Glutamatergic neuron (in vitro differentiated cells): ENCODE measurements at places on chromosomes 2 and 18.

DNA sequence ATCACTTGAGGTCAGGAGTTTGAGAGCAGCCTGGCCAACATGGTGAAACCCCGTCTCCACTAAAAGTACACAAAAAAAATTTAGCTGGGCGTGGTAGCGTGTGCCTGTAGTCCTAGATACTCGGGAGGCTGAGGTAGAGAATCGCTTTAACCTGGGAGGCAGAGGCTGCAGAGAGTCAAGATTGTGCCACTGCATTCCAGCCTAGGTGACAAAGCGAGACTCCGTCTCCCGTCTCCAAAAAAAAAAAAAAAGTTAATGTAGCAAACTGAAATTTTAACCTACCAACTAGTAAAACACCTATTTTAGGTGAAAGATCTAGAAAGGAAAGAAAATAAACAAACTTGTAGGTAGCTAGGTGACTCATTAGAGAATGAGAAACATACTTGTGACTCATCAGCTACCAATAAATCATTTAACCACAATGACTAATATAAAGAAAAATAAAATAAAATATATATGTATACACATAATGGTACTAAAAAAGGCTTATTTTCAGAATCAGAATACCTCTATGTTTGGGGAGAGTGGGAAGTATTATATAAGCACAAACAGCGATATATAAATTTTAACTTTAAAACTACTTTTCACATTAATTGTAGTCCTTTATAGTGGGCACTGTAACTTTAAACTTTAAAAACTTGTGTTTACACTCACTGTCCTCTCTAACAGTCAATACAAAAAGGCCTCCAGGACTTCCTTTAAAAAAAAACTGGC is 36.6 kb downstream of the DARS1 start:
- no peak for DNase-seq

DNA sequence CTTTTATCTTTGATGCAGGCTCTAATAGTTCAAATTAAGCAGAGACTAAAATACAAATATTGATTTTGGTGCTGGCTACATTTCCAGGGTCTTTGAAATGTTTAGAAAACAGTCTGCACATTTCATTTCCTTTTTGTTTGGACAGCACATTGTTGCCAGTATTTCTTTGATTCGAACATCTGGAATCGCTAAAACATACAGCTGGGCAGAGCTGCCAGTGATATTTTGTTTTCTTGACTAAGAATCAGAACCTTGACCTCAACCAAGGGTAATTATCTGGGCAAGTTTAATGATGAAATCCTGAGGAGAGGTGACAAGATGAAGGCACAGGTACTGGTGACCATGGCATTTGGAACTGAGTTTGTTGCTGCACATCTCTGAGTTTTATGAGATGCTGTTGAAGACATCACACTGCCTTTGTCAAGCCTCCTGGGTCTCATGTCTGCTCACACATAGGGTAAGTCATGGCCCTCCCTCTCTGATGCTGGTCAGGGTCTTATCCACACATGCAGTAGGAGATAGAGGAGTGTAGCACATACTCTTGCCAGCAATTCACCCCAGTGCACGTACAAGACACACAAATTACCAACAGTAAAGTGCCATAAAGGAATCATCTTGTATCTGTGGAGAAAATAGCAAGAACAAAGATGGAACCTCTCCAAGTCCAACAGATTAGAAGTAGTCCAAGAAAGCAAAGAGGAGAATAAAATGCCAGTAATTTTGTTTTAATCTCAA is 391.9 kb downstream of the RND3 start:
- DNase-seq: no peak

GRCh38 chr18:1848716-1849115 is 722.6 kb downstream of the METTL4 start:
- no peak for DNase-seq

DNA sequence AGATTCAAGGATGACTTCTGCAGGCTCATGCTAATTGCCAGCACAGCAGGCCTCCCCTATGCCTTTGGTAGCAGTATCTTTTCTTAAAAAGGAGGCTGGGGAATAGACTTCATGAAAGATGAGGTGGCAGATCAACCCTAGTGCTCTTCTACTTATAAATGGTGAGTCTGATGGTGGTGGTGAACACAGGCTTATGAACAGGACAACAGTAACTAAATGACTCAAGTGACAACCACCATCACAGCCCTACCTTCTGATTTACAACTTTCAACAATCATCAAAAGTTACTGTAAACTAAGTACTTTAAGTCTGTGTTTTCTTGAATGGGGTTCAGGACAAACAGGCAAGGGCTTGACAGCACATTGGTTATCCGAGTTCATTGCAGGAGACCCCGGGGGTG is 39.3 kb downstream of the PAIP2B start:
- DNase-seq: no peak

GRCh38 chr2:64963719-64964118 is 25.5 kb upstream of the SLC1A4 start:
- no peak for DNase-seq

GRCh38 chr2:21333684-21334083 is 209.9 kb downstream of the TDRD15 start:
- no peak for DNase-seq

DNA sequence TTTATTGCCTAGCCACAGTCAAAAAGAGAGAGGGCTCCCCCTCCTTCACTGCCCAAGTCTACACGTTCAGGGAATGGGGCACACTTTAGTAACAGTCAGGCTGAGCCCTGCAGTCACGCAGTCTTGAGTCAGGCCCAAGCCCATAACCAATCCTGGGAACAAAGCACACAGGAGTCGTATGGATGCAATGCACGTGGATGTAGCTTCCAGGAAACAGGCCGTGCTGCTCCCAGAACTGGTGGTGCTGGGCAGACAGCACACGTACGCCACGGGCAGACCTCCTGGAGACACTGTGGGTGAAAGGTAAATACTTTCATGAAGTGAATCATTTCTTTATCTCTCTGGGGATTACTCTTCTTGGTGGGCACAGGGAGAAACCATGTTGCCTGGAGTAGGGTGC is 30.0 kb upstream of the MBP start:
- DNase-seq: no peak

GRCh38 chr18:50642439-50642838 is 82.6 kb downstream of the MAPK4 start:
- DNase-seq: no peak

GRCh38 chr18:44915213-44915612 is 234.5 kb downstream of the SETBP1 start:
- no peak for DNase-seq

DNA sequence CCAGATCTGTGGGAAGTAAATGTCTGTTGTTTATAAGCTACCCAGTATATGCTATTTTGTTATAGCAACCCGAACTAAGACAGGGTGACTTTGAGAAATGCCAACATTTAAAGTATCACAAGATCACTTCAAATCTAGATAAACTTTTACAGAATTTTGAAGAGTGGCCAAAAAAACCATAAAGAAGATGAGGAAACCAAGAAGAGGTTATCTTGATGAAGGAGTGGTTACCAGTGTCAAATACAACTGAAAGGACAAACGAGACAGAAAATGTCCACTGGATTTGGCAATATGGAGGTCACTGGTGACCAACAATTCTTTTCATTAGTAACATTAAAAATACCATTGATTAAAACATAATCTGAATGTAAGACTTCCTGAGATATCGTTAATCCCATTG is 235.7 kb downstream of the DYM start:
- no peak for DNase-seq

GRCh38 chr18:56423626-56424025 is 214.8 kb downstream of the TXNL1 start:
- no peak for DNase-seq

GRCh38 chr2:31319406-31320175 is 85.6 kb downstream of the EHD3 start:
- no peak for DNase-seq

GRCh38 chr2:191295088-191295487 is 49.9 kb downstream of the MYO1B start:
- DNase-seq: no peak
